ENCODE measurements at places on chromosomes 5 and 9. TPM values are rescaled to one million over a fixed set of nuclear protein-coding genes. Genes with fewer than 3 reads are reported as not detected.

The SPOCK1 gene
- 15.8 TPM for total RNA-seq

The ECSCR gene
- not detected for total RNA-seq

The FRRS1L gene
- total RNA-seq = 0.27 TPM

The SLC4A9 gene
- 0.02 TPM for total RNA-seq

The PHAX gene
- 49.1 TPM for total RNA-seq

The PCDHAC2 gene
- total RNA-seq = 4.0 TPM

The ARSI gene
- 30.6 TPM for total RNA-seq

The CYLC2 gene
- not detected for total RNA-seq

The ARID3C gene
- 0.17 TPM for total RNA-seq

The HSPB3 gene
- total RNA-seq = 0.24 TPM

The PCDHB3 gene
- total RNA-seq = 0.02 TPM

The OSMR gene
- 59.6 TPM for total RNA-seq

The PDCD1LG2 gene
- 0.15 TPM for total RNA-seq

The GPR151 gene
- not detected for total RNA-seq

The DRD1 gene
- 0.05 TPM for total RNA-seq

The SLC25A51 gene
- total RNA-seq = 23.6 TPM

The ZMAT2 gene
- 81.1 TPM for total RNA-seq

The LTC4S gene
- total RNA-seq = 0.28 TPM

Data from A549 treated with AZD2906 at 1 μM for 4 hours (cell line).